Fibroblast of the conjunctiva (primary cell): ENCODE measurements at places on chromosomes 3 and 15.
A peak's percentile ranks its signal among the peaks of the same experiment; 100 is the strongest.

DNA sequence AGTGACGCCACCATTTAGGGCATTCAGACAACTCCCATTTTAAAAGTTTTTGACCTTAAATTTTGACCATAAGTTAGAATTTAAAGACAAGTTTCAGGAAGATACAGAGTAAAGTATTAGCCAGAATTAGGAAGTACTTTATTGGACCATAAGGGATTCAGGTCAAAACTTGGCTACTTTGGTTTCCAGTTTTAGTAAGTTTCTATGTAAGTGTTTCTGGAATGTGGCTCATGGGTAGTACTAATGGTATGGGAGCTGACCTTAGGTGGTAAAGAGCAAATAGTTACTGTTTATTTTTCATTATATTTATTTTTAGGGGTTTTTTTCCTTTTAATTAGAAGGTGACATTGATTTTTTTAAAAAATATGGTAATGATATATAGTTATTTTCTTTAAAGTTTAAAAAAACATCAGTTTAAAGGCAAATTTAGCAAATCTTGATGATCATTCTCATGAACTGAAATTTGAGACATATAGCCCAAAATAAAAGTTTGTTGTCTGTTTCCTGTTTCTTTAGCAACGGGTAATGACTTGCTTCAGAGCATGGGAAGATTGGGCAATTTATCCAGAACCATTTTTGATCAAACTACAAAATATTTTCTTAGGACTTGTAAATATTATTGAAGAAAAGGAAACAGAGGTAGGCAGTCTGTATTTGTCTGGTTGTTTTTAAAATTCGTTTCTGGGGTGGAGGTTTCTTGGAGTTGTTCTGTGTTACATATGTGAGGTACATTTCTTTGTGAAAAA is 34.3 kb downstream of the U2SURP start:
- no peak for DNase-seq

DNA sequence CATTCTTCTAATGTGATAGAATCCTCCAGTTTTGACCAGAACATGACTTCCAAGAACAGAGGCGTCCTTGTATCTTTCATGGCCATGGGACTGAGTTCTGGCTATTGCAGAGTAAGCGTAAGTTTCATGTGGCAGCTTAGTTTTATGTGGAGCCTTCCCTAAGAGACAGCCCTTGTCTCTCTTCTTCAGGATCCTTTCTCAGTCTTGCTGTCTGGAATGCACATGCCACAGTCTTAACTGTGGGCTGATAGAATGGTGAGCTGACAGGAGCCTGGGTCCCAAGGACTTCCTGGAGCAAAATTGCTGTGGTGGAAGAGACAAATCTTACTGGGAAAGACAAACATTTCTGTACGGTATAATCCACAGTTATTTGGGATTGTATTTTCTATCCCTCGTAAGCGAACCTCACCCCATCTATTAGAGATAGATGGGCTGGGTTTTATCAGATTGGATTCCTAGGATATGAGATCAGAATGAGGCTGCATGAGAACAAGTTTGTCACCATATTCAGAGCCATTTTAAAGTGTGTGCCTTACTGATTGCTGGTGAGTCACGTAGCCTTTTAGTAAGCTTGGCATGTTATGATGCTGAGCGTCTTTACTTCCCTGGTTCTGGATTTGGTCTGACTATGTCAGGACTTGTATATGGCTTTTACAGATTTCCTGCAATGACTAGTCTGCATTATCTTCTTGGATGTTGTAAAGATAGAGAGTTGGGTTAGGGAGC is 32.8 kb downstream of the CDIN1 start:
- no peak for DNase-seq

- DNase-seq: no peak
These were observed 83.5 kb upstream of the NAALADL2 start for GRCh38 chr3:174775603-174776002.

GRCh38 chr15:29534378-29534777 is 264.8 kb upstream of the NSMCE3 start:
- DNase-seq: no peak

- DNase-seq: no peak
These were observed 57.6 kb downstream of the PDCD6IP start for GRCh38 chr3:33855884-33856546.

- no peak for DNase-seq
These were observed 522.6 kb downstream of the NAALADL2 start for GRCh38 chr3:175381685-175382084.

DNA sequence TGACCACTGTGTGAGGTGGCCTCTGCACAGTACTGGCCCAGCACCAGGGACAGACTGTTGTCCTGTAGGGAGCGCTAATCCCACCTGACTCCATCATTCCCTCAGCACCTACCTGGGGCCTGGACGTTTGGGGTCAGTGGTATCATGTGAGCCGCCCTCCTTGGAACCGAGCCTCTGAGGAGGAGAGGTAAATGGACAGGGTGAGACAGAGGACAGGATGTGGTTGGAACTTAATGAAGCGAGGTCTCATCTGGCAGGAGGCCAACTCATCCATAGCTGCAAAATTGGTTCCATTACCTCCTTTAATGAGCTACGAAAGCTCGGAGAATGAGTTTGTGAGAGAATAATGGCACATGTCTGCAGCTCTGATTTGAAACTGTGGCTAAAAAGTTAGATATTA is 13.9 kb downstream of the MAPKAPK3 start:
- no peak for DNase-seq

DNA sequence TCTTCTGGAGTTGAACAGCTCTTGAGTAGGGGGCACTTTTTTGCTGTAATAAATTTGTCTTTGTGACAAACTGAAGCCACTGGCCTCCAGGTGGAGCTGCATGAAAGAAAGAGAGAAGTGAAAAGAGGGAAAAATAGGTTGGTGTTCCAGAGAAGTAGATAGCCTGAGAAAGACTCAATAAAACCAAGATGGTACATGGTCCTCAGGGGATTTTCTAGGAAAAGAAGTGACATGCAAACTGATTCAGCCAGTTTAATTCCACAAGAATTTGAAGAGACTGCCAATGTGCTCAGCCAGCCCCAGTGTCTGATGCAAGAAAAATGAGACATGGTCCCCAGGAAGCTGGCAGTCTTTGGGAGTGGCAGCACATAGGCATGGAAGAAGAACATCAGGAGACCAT is 152.7 kb downstream of the CD47 start:
- peak; percentile 63 for DNase-seq

- DNase-seq: no peak
These were observed 796.5 kb downstream of the GRM7 start for GRCh38 chr3:7657214-7658112.

DNA sequence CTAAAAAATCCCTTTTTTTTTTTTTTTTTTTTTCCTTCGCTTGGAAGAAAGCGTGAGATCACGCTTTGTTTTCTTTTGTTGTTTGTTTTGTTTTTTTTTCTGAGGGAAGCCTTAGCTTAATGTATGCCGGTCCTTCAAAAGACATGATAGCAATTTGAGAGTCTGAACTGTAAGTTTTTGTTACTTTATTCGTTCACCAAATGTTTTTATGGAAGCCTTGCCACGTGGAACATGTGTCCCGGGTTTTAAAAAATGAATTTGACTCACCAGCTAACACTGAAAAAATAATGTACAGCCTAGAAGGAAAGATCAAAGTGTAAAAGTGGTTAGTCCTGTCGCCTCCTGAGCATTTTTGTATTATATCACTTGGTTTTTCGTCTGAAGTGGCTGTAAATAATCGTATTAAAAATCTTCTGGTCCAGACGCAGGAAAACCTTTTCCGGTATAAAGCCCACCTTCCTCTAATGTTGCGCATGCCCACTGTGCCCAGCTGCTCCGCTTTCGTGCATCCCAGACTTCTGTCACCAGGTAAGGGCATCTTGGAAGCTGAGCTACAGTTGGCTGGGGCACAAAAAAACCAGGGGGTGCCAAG is 795 bp upstream of the MYNN start:
- peak; percentile 64 for DNase-seq

DNA sequence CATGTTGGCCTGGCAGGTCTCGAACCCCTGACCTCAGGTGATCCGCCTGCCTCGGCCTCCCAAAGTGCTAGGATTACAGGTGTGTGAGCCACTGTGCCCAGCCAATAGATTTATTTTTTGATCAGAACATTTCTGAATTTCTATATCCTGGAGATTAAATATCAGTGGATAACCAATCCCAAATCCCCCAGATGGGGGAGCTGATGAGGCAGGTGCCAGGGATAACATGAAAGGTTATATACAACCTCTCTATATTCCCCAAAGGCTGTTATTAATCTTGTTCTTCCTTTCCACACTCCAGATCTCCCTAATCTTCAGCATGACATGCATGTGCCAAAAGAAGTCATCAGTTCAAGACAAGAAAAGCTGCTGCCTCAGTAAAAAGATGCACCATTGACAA is 112.3 kb downstream of the WDR76 start:
- no peak for DNase-seq

DNA sequence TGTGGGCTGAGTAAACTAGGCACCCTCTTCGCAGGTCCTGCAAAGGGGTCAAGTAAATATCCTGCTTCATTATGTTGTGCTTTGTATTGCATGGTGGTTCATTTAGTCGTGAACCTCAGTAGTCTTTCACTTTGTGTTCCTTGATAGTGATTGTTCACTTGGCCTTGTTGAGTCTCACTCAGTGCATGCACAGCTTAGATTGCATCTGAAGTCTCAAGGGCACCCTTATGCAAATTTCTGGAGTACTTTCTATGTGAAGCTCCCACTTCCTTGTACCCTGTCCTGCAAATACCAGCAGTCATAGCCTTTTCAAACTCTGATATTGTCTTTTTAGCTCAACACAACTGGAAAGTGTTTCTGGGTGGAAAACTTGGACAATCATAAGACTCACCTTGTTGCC is 519.2 kb downstream of the NAALADL2 start:
- DNase-seq: no peak

- DNase-seq: no peak
These were observed 483.2 kb downstream of the TBL1XR1 start for GRCh38 chr3:176714034-176714433.

- DNase-seq: no peak
These were observed 3.4 kb downstream of the ZBTB47 start for GRCh38 chr3:42656680-42657610.

- DNase-seq: no peak
These were observed 61.3 kb upstream of the PIAS1 start for GRCh38 chr15:67992834-67993233.

DNA sequence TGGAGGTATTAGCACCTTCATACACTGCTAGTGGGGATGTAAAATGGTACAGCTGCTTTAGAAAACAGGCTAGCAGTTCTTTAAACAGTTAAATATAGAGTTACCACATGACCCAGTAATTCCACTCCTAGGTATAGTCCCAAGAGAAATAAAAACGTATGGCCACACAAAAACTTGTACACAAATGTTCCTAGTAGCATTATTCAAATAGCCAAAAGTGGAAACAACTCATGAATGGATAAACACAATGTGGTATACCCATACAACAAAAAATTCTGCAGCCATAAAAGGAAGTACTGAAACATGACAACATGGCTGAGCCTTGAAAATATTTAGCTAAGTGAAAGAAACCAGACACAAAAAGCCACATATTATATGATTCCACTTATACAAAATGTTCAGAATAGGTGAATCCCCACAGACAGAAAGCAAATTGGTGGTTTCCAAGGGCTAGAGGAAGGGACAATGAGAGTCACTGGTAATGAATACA is 40.8 kb upstream of the KLF13 start:
- no peak for DNase-seq

DNA sequence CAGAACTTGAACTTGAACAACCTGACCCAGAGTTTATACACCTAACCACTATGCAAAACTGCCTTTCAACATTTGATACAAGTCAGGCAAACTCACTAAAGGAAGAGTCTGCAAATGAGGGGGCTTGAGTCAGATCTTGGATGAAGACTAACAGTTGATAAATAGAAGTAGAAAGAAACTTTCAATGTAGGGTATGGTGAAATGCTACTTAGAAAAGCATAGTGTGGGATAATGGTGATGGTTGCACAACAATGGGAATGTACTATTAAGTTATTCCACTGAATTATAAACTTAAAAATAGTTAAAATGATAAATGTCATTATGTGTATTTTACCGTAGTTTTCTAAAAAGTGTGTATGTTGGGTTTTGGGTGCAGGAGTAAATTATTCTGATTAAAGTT is 19.7 kb upstream of the ZNF280D start:
- no peak for DNase-seq

DNA sequence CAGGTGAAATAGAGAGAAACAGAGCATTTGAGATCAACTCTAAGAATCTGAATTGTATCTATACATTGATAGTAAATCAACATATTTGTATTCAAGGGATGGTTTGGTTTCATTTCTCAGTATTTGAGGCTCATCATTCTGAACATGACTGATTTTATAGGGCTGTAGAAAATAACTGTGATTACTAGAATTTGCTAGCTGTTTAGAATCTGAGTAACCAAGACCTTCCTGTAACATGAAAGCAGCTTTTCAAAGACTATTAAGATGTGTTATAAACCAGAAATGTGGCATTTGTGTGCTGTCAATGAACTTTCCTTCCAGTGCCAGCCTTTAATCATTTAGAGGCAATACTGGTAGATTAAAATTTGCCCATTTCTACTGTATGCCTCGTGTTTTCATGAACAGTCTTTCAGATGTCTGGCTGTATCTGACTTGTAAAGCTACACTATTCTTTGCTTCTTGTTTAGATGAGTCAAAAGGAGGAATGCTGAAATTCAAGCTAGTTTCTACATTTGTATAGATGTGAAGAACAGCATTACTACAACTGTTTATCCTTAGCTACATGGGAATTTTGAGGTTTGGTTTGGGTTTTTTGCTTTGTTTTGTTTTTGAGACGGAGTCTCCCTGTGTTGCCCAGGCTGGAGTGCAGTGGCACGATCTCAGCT is 137.3 kb upstream of the BHLHE40 start:
- no peak for DNase-seq

GRCh38 chr15:60656481-60656880 is 177.5 kb upstream of the ICE2 start:
- DNase-seq: no peak

DNA sequence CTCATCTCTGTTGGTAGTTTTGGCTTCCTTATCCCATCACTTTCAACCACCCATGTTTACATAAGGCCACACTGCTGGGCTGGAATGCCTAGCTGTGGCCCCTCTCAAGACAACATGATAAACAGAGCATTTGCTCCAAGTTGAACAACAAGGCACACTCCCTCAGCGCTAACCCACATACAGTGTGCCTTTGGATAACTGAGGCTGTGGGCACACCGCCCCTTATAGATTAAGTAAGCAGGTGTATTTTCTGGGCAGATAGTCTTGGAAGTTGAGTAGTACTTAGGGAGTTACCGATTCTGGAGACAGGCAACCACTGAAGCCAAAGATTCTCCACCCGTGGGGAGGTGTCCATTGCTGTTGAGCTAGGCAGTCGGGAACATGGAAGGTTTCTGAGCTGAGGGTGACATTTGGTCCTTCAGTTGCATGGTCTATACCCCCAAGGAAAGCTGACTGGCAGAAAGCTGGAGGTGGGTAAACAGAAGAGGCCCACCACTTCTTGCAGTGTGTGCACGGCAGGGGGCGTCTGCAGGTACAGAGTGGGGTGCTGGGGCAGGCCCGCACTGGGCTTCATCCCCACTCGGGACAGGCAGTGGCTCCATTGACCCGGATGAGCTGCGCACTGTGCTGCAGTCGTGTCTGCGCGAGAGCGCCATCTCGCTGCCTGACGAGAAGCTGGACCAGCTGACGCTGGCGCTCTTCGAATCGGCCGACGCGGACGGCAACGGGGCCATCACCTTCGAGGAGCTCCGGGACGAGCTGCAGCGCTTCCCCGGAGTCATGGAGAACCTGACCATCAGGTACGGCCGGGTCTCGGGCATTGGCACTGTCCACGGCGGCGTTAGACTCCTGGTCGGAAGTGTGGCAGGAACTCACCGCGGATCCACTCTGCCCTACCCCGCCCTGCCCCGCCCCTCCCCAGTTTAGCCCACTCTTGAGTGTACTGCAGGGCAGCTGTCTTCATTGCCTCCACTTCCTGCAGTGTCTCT is 16.8 kb downstream of the NOX5 start:
- DNase-seq: peak; percentile 17
